ENCODE measurements at places on chromosomes 11 and 22. TPM values are rescaled to one million over a fixed set of nuclear protein-coding genes. Genes with fewer than 3 reads are reported as not detected.

KIAA1671 gene
- 20.7 TPM for total RNA-seq

PRG3 gene
- not detected for total RNA-seq

CARD10 gene
- 7.7 TPM for total RNA-seq

INSC gene
- 0.41 TPM for total RNA-seq

OR6A2 gene
- total RNA-seq, result not detected

OR51E2 gene
- 0.31 TPM for total RNA-seq

KCTD21 gene
- 6.4 TPM for total RNA-seq

KIAA0930 gene
- total RNA-seq, result 38.5 TPM

LRP4 gene
- total RNA-seq, result 20.2 TPM

OR8K1 gene
- total RNA-seq, result not detected

APOBEC3F gene
- total RNA-seq, result 5.2 TPM

CHRNA10 gene
- total RNA-seq, result 0.58 TPM

KCNK4 gene
- not detected for total RNA-seq

ANO5 gene
- total RNA-seq, result 37.5 TPM

GRIA4 gene
- not detected for total RNA-seq

SYT7 gene
- total RNA-seq, result 36.7 TPM

MMP8 gene
- not detected for total RNA-seq

BTG4 gene
- total RNA-seq, result not detected

APOA4 gene
- not detected for total RNA-seq

GLYAT gene
- 8.2 TPM for total RNA-seq

ZNF74 gene
- 6.5 TPM for total RNA-seq

XBP1 gene
- total RNA-seq, result 144 TPM

CCDC73 gene
- not detected for total RNA-seq

KCNE3 gene
- 2.6 TPM for total RNA-seq

SPON1 gene
- total RNA-seq, result 21.1 TPM
